ENCODE measurements at places on chromosomes 13 and 19. TPM values are rescaled to one million over a fixed set of nuclear protein-coding genes. Genes with fewer than 3 reads are reported as not detected.

The PLPPR2 gene
- total RNA-seq: 21.4 TPM

The LGALS14 gene
- not detected for total RNA-seq

The RPS16 gene
- 1,902 TPM for total RNA-seq

The KATNAL1 gene
- 12.1 TPM for total RNA-seq

The ATP1A3 gene
- total RNA-seq: 0.29 TPM

The ODAD3 gene
- total RNA-seq: under 0.01 TPM

The NUCB1 gene
- 188 TPM for total RNA-seq

The ZNF57 gene
- 0.58 TPM for total RNA-seq

The SCN1B gene
- 11.3 TPM for total RNA-seq

Measured in myometrial cell (primary cell).